ENCODE measurements at places on chromosomes 6 and 20. TPM values are rescaled to one million over a fixed set of nuclear protein-coding genes. Genes with fewer than 3 reads are reported as not detected.

PPP2R5D gene
- polyA plus RNA-seq: 30.0 TPM

CALHM5 gene
- not detected for polyA plus RNA-seq

TDRD6 gene
- 3.6 TPM for polyA plus RNA-seq

PGBD1 gene
- 7.1 TPM for polyA plus RNA-seq

DDO gene
- 2.1 TPM for polyA plus RNA-seq

KCNQ5 gene
- polyA plus RNA-seq: 3.2 TPM

KCNK17 gene
- not detected for polyA plus RNA-seq

MAS1 gene
- polyA plus RNA-seq: not detected

PHACTR3 gene
- 15.5 TPM for polyA plus RNA-seq

GDAP1L1 gene
- 13.4 TPM for polyA plus RNA-seq

CTCFL gene
- 0.63 TPM for polyA plus RNA-seq

RFX6 gene
- polyA plus RNA-seq: not detected
